ENCODE measurements at places on chromosomes 2 and 18.

DNA sequence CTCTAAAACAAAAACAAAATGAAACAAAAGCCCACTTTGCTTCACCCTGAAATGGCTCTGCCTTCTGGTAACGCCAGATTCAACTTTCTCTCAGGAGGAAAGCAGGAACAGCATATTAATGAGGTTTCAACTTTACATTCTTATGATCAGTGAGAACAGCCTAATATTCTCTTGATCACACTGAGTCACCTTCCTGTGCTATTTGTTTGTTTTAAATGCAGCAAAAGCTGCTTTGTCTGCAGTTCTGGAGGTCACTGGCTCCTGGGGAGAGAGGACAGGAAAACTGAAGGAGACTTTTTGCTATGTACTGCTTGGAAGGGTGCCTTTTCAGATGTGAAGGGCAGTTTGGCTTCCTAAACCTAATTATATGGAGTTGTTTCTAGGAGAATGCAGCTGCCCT, 48.1 kb downstream of the MAIP1 start:
- DNase-seq: no peak

GRCh38 chr2:44801841-44802776, 139.4 kb upstream of the SIX3 start:
- DNase-seq: no peak

GRCh38 chr2:99777656-99778290, 288.0 kb upstream of the REV1 start:
- no peak for DNase-seq

- no peak for DNase-seq
Measured at GRCh38 chr2:191126386-191127085, 24.3 kb downstream of the STAT4 start.

- no peak for DNase-seq
Measured at GRCh38 chr2:36587101-36587500, 10.9 kb downstream of the FEZ2 start.

DNA sequence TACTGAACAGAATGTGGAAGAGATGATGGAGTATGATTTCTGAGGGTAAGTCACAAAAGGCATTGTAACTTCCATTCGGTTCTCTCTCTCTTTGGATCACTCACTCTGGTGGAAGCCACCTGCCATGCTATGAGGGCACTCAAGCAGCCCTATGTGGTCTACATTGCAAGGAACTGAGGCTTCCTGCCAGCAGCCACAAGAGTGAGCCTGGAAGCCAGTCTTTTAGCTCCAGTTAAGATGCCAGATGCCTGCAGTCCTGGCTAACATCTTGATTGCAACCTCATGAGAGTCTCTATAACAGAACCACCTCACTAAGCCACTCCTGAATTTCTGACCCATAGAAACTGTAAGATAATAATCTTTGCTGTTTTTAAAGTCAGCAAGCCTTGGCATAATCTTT, 935.7 kb downstream of the LRP1B start:
- DNase-seq: no peak

GRCh38 chr2:231124838-231125568, at the start of gene HTR2B:
HTR2B (minus strand) TSS chr2:231125042; CDS start chr2:231123764, 1,278 bp downstream.
- DNase-seq: no peak

- no peak for DNase-seq
Measured at GRCh38 chr2:58514252-58514651, 273.1 kb upstream of the FANCL start.

- DNase-seq: no peak
Measured at GRCh38 chr18:70021498-70021897, 73.8 kb upstream of the CD226 start.

DNA sequence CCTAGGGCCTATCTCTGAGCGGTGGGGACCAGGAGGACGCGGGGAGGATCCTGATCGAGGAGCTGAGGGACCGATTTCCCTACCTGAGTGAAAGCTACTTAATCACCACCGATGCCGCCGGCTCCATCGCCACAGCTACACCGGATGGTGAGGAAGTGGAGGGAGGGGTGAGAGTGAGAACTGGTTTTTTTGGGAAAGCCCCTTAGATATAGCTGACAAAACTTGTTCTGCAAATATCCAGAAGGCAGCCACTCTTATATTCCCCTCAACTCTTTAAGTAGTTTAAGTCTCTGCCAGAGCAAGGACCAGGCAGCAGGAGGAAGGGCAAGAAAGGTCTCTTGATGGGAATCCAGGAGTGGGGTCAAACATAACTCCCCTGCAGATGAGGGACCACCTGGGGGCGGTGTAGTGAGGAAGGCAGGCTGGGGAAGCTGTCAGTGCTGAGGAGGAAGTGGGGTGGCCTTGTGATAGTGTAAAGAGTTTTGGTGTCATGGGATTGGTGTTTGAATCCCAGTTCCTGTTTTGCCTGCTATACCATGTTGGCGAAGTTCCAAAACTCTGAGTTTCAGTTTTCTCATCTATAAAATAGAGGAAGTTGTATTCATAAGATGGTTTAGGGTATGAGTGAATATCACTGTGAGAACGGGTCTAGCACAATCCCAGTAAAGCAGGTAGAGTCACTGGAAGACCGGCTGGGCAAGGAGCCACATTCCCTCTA, 3.4 kb downstream of the NAGK start:
- DNase-seq: no peak

GRCh38 chr18:55054021-55054990, 95.0 kb upstream of the CCDC68 start:
- no peak for DNase-seq

DNA sequence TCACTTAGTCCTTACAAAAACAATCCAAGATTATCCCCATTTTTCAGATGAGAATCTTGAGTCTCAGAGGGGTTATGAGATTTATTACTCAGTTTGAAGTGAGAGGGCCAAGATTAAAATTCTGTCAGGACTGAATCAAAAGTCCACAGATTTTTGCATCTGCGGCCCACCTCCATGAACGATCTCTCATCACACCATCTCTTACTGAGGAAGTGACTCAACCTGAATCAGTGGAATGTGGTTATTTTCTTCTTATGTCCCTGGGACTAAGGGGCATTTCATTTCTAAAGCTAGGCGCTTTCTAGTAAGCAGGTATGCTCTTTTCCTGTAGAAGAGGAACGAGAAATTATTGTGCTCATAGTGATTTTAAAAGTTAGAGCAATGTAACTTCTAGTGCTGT, 360.3 kb upstream of the SPHKAP start:
- DNase-seq: no peak

GRCh38 chr2:26316041-26316440, 29.9 kb upstream of the SELENOI start:
- DNase-seq: no peak

GRCh38 chr2:8202132-8202531, 479.7 kb upstream of the ID2 start:
- DNase-seq: no peak

- DNase-seq: no peak
Measured at GRCh38 chr2:214853906-214854305, 44.4 kb upstream of the BARD1 start.

DNA sequence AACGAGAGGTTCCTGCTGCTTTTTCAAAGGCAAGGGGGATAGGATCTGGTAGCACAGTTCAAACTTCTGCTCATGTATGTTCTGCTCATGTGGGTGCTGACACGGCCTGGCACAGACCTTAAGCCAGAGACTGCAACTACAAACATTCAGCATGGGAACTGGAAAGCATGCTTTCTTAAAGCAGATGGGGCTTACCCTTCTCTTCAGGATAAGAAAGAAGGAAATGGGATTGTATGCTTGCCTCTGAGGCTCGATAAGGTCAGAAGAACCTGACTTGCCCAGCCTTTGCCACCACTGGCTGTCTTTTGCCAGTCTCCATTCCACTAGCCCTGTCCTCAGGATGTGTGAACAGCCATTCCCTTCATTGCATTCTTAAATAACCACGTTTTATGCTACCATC, 10.7 kb downstream of the DOCK10 start:
- no peak for DNase-seq

GRCh38 chr2:27095745-27096651, 9.4 kb downstream of the KHK start:
- no peak for DNase-seq

GRCh38 chr2:5969303-5969702, 277.1 kb downstream of the SOX11 start:
- no peak for DNase-seq
